RWPE1 (cell line): ENCODE measurements at places on chromosomes 13 and 19.

GRCh38 chr13:41028051-41028450 is 8.9 kb upstream of the ELF1 start:
- DNase-seq, result no peak

DNA sequence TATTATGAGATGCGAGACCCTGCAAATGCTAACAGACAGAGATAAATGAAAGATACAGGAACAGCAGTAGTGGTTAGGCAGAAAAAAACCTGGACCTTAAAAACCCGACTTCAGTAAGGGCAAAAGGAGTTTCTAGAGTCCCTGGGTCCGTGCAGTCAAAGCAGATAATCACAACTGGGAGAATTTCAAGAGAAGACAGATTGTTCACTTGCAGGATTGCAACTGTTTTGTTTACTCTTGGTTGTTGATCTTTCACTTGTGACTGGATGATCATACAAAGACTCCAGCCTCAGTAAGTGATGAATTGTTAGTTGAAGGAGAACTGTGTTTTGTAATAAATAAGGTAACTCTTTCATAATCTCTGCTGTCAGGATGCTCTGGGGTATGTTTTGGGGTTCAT is 135.1 kb downstream of the GPC6 start:
- DNase-seq, result no peak

DNA sequence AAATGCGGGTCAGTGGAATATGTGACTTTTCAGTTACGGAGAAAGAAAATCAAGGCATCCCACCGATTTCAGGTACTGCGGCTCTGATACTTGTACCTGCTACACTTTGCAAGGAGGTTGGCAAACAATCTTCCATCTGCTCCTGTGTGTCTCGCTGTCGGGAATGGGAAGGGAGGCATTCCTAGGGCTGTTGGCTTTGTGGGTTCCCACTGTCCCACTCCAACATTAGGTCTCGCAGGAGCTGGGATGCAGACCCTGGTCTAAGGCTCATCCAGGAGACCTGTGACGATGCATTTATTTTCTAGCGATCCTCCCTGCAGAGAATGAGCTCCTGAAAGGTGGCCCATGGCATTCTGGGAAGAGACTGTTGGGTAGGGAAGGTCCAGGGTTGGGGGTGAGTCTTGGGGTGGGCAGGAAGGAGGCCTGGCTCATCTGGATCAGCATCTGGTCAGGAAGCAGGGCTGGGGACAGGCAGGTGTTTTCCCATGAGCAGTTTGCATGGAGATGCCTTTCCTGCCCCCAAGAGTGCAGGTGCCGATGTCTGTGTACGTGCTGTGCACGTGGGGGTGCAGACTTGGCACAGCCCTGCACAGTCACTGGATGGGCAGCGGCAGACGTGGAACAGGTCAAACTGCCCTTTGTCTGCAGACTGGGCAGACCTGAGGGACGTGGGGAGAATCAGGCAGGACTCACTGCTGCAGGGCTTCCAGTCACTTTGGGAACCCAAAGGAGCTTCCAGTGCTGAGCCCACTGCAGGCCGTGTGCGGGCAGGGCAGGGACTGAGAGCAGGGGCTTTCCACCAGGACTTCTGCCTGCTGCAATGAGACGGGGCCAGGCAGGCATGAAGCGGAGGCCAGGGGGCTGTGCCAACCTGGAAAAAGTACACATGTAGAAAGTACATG is 152.4 kb downstream of the TEX29 start:
- no peak for DNase-seq

DNA sequence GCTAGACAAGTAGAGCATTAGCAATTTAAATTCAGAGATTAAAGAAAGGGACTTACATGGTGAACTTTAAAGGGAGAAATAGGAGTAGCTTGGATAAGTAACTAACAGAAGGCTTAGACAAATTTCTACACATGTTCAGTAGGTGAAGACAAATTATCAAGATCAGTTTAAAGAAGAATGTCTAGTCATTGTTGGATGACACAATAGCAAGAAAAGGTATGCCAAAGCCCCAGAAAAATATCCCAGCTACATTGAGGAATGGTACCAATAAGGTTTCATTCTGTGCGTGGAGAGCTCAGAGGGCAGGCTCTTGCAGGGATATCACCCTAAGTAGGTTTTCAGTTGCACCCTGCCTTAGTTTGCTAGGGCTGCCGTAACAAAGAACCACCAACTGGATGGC is 3.5 kb upstream of the STK24 start:
- DNase-seq, result no peak

DNA sequence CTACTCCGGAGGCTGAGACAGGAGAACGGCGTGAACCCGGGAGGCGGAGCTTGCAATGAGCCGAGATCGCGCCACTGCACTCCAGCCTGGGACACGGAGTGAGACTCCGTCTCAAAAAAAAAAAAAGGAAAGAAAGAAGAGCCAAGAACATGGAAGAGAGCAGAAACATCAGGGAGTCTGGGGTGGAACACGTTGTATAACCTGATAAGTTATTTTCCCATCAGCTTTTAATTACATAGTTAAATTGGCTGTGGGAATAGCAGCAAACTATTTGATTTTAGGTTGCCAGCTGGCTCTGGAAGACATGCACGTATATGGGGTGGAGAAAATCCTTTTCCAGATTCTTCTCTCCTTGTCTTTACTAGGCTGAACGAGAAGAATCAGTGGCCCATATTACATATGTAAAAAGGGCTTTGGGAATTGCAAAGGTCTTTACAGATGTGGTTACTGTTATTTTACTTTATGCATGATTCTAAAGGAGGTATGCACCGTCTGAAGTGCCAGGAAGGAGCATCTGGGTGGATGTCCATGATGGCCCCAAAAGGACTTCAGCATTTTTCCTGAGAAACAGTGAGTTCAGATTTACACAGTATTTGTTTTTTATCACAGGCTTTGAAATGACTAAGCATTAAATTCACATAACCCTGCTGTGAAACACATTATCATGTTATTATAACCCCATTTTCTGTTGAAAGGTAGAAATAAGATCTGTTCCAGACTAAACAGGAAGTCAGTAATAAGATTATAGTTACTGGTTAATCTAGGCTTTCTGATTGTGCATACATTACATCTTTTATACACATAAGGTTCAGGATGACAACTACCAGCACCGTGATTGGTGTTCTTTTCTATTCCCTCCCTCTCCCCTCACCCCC is 4.6 kb upstream of the NAA16 start:
- DNase-seq, result no peak

DNA sequence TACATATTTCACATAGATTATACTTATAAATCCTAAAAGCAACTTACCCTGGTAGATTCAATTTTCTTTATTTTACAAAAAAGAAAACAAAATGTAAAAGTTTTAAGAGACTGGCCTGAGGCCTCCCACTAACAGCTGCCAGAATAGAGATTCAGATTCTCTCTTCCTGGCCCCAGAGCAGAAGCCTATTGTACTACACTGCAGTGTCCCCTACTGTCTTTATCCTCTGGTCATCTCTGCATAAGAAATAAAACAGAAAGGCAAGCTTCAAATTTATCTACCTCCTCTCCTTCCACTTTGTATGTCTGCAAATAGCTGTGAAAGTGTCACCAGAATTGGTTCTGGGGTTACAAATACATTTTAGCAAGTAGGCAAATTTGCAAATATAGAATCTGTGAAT is 1004.1 kb upstream of the PCDH9 start:
- peak; percentile 7 for DNase-seq

GRCh38 chr19:16118489-16119033 is 6.9 kb downstream of the RAB8A start:
- no peak for DNase-seq

GRCh38 chr13:48615049-48615448 is 38.7 kb upstream of the CYSLTR2 start:
- DNase-seq, result no peak

- DNase-seq, result peak; percentile 13
Measured at GRCh38 chr19:34662919-34663318, 14.0 kb downstream of the SCGB2B2 start.

- DNase-seq, result peak; percentile 53
Measured at GRCh38 chr13:41075034-41075433, 13.7 kb downstream of the WBP4 start.

DNA sequence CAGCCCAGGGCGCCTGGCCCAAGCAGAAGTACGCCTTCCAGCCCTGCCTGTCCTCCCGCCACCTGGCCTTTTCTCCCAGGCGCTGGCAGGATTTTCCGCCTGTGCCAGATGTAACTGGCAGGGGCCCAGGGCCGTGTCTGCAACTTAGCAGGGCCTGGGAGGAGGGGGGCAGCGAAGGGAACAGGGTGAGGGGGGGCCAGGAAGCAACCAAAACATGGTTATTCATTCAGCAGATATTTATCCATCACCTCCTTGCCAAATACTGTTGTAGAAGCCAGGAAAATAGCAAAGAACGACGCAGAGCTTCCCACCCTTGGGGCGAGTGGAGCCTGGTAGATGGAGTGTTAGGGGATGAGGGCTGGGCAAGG is 5.6 kb downstream of the TLE6 start:
- DNase-seq, result peak; percentile 62

GRCh38 chr19:14774373-14774772 is 4.0 kb downstream of the ADGRE2 start:
- no peak for DNase-seq

DNA sequence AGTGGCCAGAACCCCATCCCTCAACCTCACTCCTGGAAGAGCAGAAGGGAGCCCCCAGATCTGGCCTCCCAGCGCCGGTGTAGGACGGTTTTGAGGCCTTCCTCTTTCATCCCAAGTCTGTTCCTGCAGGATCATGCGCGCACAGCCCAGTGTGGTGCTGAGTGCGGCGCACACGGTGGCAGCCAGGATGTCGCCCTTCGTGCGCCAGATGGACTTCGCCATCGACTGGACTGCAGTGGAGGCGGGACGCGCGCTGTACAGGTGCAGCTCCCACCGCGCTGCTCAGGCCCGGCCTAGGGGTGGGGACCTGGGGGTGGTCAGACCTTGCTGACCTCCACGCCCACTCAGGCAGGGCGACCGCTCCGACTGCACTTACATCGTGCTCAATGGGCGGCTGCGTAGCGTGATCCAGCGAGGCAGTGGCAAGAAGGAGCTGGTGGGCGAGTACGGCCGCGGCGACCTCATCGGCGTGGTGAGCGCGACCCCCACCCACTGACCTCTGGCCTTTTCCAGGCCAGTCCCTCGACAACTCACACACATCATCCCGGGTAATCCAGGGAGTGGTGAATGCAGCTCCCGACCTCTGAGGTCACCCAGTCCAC is 14.8 kb downstream of the PNPLA6 start:
- no peak for DNase-seq

GRCh38 chr13:43272851-43273250 is 249.5 kb downstream of the DNAJC15 start:
- DNase-seq, result no peak

DNA sequence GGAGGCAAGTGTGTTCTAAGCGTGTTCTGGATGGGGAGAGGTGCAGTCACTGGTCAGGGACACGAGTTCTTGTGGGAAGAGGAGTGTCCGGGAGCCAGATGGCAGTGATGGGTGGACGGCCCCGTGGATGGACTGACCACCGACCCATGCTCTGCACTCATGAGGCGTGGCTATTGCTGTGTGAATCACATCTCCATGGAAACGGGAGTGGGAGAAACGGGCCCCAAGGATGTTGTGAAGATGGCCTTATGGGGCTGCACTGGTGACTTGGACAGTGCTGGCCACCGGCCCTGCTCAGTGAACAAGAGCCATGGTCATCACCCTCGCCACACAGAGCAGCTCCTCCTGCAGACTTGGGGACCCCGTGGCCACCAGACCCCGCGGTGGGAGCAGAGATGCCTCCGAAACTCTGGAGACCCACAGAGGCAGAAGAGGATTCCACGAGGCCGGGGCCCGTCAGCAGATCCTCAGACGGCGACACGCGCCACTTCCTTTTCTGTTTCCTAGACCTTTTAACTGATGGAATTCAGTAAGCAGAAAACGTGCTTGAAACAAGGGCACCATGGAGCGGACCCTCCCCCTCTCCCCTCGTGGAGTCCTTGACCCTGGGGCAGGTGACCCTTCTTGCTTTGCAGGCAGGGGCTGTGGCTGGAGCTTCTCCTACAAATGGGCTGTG is 47.5 kb downstream of the GAS6 start:
- no peak for DNase-seq

DNA sequence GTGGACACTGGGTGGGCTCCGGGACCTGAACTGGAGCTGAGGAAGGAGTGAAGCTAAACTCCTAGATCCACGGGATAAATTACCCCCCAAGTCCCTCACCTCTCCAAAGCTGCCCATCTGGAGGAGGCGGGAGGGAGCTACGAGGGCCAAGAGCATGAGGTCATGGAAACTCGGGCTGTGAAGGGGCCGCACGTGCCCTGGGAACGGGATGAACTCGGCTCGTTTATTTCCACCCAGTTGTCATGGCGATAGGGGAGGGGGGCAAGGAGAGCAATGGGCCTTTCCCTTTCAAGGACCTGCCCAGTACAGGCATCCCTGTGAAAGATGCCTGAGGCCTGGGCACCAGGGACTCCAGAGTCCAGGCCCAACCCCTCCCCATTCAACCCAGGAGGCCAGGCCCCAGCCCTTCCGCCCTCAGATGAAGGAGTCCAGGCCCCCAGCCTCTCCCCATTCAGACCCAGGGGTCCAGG is 3.8 kb downstream of the PPP1R12C start:
- DNase-seq, result peak; percentile 34

DNA sequence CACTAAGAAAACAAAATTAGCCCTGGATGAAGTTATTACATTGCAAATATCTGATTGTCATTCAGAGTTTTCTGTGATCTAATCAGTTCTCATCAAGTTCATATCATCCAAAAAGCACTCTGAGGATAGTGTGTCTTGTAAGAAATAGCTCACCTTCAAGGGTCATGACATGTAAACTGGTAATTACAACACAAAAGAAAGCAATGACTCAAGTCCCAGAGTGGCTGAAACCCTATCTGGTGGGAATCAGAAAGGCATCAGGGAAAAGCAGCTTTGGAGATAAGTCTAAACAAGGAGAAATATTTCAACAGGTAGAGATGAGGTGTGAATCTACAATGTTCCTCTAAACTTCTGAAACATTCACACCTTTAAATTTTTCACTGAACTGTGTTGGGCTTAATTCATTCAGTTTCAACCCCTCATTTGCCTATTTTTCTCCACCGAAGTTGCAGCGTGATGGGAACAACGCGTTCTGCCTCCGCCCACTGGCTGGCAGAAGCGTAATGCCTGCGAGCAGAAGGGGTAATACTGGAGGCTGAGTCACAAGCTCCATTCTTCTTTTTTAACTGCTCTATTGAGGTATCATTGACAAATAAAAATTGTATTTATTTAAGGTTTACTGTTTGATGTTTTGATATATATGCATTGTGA is 155.2 kb upstream of the IPO5 start:
- no peak for DNase-seq

DNA sequence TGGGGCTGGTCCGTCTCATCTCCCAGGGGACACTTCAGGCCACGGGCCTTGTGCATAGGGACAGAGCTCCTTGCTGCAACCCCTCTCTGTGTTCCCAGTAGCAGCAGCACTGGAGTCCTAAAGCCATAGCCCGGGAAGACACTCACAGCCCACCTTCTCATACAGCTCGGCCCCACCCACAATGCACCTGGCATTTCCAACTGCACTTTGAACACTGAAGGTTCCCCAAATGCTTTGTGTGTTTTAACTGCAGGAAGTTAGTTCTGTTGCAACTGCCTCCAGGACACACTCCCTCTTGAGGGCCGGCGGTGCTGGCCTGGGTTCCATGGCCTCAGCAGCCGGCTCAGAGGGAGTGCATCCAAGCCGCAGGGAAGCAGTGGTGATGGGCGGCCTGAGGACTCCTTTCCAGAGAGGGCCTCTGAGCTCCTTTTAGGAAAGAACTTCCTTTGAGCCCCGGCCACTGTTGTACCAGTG is 22.7 kb upstream of the TMEM255B start:
- DNase-seq, result no peak

- no peak for DNase-seq
Measured at GRCh38 chr13:97914540-97914939, 38.9 kb upstream of the IPO5 start.

- DNase-seq, result no peak
Measured at GRCh38 chr19:36409841-36410240, 8.6 kb downstream of the ZFP82 start.

- no peak for DNase-seq
Measured at GRCh38 chr19:55640043-55640576, 692 bp upstream of the ZNF580 start.
